ENCODE measurements at places on chromosomes 2 and 18. TPM values are rescaled to one million over a fixed set of nuclear protein-coding genes. Genes with fewer than 3 reads are reported as not detected.

Gene COLEC11
- total RNA-seq, result 2.3 TPM

Gene PLCL1
- total RNA-seq, result 13.6 TPM

Gene RNF152
- 4.1 TPM for total RNA-seq

Gene MLPH
- 0.36 TPM for total RNA-seq

Gene MEP1B
- 0.15 TPM for total RNA-seq

Gene CFC1B
- total RNA-seq, result not detected

Gene FAP
- total RNA-seq, result not detected

Gene ACTG2
- total RNA-seq, result 8.3 TPM

Gene NAT8
- total RNA-seq, result not detected

Gene SOS1
- 35.3 TPM for total RNA-seq

Gene TNS1
- 11.6 TPM for total RNA-seq

Gene DCC
- total RNA-seq, result 14.7 TPM

DNA sequence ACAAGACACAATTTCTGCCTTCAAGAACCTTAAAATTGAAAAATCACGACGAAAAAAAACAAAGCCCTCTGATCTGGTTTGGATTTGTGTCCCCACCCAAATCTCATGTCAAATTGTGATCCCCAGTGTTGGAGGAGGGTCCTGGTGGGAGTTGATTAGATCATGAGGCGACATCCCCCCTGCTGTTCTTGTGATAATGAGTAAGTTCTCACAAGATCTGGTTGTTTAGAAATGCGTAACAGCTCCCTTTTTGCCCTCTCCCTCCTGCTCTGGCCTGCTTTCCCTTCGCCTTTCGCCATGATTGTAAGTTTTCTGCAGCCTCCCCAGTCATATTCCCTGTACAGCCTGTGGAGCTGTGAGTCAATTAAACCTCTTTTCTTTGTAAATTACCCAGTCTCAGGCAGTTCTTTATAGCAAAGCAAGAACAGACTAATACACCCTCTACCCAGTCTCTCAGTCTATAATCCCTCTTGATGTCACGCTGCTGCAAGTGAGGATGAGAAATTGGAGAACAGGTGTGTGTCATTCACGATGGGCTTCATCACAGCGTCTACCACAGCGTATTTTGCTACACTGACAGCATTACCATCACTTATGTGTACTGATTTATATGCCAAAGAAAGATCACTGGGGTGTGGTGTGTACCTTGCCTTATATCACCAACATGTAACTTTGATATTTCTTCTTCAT lies 330.7 kb downstream of the MTX2 start:
- DNase-seq, result no peak

DNA sequence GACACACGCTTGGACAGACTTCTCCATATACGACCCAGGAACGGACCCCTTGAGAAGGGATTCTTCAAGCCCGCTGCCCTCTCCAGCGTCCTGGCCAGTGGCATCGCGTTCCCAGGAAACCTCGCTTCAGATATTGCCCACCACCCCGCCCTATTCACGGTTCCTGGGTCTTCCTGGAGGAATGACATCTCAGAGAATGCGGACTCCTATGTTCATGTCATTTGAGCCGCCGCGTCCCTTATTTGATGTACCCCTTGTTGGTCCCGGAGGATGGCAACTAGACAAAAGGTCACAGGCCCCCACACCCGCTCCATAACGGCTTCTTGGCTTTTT lies 588 bp upstream of the CCDC93 start:
- DNase-seq, result peak; percentile 12

- DNase-seq, result no peak
Measured at GRCh38 chr2:223270548-223270947, 218.6 kb downstream of the KCNE4 start.

GRCh38 chr2:29923110-29923721 lies 1.8 kb upstream of the ALK start:
- peak; percentile 65 for DNase-seq

DNA sequence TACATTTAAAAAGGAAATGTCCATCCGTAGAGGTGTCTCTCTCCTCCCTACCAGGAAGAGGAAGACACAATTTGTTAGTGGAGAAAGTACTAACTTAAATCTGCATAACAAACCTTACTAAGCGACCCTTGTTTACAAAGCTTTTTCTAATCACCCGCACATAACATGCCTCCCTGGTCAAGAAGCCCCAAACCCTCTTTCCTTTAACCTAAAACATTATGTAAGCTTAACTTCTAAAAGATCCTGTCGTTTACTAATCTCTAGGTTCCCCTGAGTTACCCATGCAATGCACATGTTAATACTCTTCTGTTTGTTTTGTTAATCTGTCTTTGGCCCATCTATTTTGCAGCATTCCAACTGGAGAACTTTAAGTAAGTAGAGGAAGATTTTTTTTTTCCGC lies 630.3 kb upstream of the NRXN1 start:
- no peak for DNase-seq

- DNase-seq, result no peak
Measured at GRCh38 chr18:79941473-79942119, 9.9 kb downstream of the SLC66A2 start.

DNA sequence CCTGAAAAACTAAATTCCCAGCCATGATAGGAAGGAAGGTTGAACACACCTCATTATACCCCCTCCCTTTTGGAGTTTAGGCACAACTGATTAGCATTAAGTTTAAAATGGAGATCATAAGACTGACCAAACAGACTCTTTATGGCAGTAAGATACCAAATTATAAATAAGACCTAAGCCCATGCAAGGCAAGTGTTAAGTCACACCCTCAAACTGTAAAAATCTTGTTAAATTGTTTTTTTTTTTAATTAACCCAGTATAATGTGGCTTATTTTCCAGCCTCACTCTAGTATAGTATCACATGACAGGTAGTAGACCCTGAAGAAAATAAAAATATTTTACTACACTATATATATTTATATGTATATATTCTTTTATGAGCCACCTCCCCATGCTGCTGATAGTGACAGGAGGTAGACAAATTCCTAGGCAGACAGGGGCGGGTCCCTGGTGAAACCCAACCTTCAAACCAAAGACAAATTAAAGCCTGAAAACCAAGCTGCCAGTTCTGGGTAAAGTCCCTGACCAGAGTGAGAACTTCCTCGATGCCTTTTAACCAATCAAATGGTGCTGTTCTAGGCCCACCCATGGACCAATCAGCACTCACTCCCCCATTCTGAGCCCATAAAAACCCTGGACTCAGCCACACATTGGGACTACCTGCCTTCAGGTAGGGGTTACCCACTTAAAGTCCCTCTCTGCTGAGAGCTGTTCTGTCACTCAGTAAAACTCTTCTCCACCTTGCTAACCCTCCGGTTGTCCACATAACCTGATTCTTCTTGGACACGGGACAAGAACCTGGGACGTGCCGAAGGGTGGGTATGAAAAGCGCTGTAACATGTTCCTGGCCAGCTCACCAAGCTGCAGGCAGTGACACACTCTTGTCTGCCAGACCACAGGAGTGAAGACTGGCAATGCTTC lies 123.9 kb upstream of the B3GNT2 start:
- no peak for DNase-seq

DNA sequence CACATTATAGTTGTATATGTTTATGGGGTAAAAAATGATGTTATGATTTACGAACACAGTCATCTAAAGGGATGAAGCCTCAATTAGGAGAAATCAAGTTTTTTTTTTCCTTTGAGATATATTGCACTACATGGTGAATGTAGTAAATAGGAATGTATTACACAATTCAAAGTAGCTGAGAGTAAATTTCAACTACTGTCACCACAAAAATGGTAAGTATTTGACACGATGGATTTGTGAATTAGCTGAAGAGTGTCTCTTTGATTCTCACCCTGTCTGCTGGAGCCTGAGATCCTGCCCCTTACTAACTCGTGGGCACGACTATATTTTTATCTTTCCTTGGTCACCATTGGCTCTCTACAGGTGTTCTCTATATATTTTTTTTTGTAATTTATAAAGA lies 540.4 kb upstream of the DSEL start:
- no peak for DNase-seq

DNA sequence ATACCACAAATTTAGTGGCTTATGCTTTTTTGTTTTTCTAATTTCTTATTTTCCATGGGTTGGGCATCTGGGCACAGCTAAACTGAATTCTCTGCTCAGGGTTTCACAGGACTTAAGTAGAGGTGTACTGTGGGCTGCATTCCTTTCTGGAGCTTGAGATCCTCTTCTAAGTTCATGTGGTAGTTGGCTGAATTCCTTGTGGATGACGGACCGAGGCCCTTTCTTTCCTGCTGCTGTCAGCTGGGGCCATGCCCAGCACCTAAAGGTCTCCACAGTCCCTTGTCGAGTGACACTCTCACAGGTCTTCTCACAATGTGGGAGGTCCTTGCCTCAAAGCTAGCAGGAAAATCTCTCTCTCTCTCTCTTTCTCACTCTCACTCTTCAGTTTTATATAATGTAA lies 433.5 kb upstream of the LRATD1 start:
- DNase-seq, result no peak

DNA sequence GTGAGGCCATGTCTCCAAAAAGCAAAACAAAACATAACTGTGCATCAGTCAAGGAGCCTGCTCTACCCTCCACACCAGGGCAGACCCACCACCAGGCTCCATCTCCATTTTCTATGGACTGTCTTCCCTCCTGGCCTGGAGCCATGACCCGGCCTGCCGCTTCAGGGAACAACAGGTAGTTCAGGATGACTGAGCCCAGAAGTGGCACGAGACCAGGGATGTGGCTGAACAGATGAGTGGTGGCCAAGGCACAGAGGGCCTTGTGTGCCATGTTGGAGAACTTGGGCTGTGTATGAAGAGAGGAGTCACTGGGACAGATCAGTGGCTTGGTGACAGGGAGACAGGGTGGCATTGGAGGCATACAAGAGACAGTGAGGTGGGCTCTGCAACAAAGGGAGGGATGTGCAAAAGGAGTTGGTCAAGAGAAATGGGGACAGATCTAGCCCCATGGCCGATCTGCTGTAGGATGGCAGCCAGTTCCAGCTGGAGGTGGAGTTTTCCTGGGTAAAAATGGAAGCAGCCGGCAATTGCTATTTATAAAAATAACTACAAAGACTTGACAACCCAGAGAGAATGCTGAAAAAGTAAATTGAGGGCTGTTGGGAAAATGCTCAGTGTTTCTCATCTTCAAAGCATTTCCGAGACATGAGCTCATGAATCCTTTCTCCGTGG lies 35.0 kb downstream of the TMEM177 start:
- no peak for DNase-seq

DNA sequence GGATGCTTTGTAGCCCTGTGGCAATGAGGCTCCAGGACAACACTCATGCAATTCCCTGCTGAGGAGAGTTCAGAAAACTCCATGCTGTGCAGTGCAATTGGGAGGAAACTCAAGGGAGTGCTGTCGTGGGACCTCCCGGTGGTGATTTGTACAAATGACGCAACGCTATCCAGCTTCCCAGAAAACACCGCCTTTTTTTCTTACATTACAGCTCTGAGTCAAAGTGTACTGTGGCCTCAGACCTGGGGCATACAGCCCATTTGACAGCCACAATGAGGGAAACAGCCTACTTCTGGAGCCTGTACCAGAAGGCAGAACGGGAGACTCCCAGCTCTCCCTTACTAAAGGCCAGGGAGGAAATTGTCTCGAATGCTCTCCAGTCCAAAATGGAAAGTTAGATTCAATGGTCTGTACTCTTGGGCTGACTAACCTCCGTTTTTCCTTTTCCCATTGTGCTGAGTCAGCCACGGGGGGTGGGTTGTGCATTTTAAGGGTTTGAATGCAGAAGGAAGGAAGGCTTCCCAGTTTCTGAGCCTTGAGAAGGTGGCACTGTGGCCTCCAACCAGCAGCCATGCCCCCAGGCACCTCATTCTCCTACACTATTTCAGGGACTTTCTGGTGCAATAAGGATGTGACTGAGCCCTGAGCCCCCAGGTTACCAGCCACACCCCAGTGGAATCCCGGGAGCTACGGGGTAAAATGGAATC lies 16.4 kb upstream of the CYP1B1 start:
- DNase-seq, result no peak

- DNase-seq, result no peak
Measured at GRCh38 chr2:226410247-226410835, 389.3 kb downstream of the IRS1 start.

DNA sequence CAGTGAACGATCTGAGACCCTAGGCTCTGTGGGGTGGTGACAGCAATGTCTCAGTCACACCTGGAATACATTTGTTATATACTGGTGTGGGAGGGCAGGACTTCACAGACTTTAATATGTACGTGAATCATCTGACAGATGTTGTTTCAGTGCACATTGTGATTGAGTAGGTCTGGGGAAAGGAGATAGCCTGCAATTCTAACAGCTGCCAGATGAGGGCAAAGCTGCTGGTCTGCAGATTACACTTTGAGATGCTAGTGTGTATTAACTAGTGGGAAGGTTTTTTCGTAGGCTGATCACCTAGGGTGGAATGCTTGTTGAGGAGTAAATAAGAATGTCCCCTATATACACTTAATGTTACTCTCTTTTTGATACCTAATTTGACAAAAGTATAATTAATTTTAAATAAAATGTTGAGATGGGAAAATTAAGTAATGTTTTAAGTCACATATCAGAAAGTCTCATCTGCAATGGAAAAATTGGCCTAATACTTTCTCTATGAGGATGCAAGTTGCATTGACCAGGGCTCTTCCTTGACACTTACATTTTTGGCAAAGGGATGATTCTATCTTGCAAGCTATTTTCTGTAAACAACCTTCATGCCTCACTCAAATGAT lies 496.9 kb upstream of the HNMT start:
- peak; percentile 61 for DNase-seq

- DNase-seq, result no peak
Measured at GRCh38 chr2:183259921-183260320, 135.7 kb downstream of the NUP35 start.

- peak; percentile 7 for DNase-seq
Measured at GRCh38 chr2:28274911-28275685, 117.6 kb upstream of the FOSL2 start.

- no peak for DNase-seq
Measured at GRCh38 chr2:8119782-8120505, 561.9 kb upstream of the ID2 start.

DNA sequence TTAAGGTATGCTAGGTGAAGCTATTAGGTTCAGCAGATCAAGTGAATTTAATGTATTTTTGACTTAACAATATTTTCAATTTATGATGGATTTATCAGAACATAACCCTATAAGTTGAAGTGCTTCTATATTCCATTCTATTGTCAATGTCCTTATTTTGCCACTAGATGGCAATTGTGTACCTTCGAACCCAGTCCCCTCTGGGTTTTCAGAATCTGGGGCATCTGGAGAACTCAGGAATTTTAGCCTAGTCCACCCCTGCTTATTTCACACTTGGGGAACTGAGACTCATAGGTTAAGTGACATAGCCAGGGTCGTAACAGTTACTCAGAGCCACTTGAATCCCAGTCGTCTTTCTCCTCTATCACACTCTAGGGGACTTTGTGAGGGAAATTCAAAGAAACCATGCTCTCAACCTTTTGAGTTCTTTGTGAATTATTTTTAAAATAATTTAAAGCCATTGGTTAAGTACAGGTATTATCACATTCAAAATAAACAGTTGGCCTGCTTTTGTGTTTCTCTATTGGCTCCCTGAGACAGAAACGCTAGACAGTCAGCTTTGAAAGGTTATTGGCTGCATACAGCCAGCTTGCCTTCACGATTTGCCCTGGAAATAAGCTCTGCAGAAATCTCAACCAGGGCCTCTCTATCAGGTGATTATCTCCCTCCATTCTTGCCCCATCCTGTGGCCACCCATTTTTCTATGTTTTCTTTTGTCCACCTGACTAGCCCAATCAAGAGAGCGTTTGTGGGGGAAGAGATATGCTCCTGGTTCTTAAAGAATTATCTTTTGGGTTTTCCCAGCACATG lies 145.0 kb downstream of the TTC27 start:
- DNase-seq, result peak; percentile 28

Data from endothelial cell (in vitro differentiated cells).